ENCODE measurements at places on chromosomes 3 and 15. TPM values are rescaled to one million over a fixed set of nuclear protein-coding genes. Genes with fewer than 3 reads are reported as not detected.

ATP10A gene
- polyA plus RNA-seq: 2.9 TPM

PGBD4 gene
- polyA plus RNA-seq: 2.2 TPM

GATM gene
- polyA plus RNA-seq: 505 TPM

FAM81A gene
- 1.4 TPM for polyA plus RNA-seq

RPN1 gene
- polyA plus RNA-seq: 91.6 TPM

ST3GAL6 gene
- polyA plus RNA-seq: 6.1 TPM

PCYT1A gene
- polyA plus RNA-seq: 44.7 TPM

DPPA2 gene
- polyA plus RNA-seq: not detected
